ENCODE measurements at places on chromosomes 13 and 19.

- no peak for DNase-seq
Observed at GRCh38 chr13:113149711-113150549, 8.5 kb upstream of the PROZ start.

GRCh38 chr13:30696278-30697176 is 38.8 kb upstream of the ALOX5AP start:
- peak; percentile 36 for DNase-seq

DNA sequence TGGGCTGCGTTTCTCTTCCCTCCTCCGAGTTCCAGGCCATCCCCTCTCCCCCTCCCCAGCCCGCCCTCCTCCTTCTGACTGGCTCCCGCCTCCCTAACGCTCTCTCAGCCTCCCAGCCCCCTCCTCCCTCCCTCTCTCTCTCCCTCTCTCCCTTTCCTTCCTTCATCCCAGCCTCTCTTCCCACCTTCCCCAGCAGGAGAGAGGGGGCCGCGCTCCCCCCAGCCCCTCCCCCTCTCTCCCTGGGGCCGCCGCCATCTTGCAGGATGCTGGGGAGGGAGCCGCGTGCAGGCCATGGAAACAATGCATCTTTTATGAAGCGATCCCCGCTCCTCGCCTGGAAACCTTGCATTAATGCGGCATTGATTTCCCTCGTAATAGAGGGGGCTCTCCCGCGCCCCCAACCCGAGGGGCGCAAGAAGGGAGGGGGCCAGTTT is 42.6 kb upstream of the ADGRL1 start:
- no peak for DNase-seq

- no peak for DNase-seq
Observed at GRCh38 chr13:84543962-84544361, 661.7 kb upstream of the SLITRK1 start.

DNA sequence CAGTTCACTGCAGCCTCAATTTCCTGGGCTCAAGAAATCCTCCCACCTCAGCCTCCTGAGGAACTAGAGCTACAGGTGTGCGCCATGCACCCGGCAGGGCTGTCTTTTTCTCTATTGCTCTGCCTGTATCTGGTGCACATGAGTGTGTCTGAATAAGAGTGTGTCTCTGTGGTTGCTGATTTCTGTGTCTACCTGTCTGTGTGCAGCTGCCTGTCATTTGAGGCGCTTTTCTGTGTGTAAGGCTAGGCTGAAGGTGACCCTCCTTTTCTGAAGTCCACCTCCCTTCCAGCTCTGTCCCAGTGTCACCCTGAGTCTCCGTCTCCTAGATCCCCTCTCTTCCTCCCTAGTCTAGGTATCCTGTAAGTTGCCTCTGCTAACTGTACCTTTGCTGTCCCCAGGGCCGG is 1.5 kb upstream of the PRR12 start:
- no peak for DNase-seq

DNA sequence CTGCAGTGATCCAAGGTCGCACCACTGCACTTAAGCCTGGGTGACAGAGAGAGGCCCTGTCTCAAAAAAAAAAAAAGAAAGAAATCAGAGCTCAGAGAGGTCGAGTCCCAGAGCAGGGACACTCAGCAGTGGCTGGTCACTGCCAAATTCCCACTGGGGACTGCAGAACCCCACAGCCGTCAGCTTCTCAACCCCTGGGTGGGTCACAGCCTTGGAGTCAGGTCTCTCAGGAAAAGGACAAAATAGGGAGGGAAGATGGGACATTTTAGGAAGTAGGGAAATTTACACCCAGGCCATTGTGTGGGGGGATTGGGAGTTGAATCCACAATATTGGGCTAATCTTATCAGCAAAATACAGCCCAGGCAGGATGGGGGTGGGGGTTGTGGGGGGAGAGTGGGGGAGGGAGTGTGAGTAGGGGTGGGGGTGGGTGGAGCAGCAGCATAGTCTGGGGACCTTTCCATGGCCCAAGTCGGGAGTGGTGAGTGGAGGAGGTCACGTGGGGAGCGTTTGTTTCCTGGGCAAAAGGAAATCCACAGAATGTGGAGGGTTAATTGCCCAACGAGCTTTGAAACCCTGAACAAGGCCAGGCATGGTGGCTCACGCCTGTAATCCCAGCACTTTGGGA is 5.0 kb upstream of the CCDC194 start:
- no peak for DNase-seq

All from IMR-90 (cell line).